CD8-positive, alpha-beta T cell (primary cell): ENCODE measurements at places on chromosomes 11 and 22. TPM values are rescaled to one million over a fixed set of nuclear protein-coding genes. Genes with fewer than 3 reads are reported as not detected.

DNA sequence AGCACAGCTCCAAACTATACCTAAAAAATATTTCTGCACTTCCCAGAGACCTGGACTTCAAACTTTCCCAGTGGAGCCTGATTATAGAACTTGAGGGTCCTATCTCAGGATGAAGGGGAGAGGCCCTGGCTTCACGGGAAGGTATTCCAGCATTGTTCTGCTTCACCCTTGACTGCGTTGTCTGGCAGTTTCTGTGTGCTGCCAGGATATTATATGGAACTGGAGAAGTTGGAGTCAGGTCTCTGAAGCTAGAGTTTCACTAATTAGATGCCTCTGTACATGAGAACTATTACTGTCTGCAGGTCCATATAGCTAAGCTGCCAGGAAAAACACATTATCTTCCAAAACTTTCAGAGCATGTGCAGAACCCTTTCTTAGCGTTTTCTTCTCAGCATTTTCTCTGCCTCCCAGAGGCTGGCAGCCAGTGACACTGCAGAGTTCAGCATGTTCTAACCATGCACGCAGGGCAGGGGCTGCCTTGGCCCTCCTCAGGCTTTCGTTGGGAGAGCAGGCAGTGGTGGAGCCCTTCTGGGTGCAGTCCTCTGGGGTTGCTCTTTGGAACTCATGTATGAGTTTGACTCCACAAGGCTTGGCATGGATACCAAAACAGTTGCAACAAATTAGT is 99.3 kb downstream of the CWC15 start:
- no peak for DNase-seq

The PGA5 gene
- total RNA-seq = not detected

GRCh38 chr11:31262761-31263160 is 106.8 kb downstream of the DCDC1 start:
- DNase-seq = no peak

The RANGAP1 gene
- total RNA-seq = 210 TPM

The OR52E1 gene
- total RNA-seq = not detected

DNA sequence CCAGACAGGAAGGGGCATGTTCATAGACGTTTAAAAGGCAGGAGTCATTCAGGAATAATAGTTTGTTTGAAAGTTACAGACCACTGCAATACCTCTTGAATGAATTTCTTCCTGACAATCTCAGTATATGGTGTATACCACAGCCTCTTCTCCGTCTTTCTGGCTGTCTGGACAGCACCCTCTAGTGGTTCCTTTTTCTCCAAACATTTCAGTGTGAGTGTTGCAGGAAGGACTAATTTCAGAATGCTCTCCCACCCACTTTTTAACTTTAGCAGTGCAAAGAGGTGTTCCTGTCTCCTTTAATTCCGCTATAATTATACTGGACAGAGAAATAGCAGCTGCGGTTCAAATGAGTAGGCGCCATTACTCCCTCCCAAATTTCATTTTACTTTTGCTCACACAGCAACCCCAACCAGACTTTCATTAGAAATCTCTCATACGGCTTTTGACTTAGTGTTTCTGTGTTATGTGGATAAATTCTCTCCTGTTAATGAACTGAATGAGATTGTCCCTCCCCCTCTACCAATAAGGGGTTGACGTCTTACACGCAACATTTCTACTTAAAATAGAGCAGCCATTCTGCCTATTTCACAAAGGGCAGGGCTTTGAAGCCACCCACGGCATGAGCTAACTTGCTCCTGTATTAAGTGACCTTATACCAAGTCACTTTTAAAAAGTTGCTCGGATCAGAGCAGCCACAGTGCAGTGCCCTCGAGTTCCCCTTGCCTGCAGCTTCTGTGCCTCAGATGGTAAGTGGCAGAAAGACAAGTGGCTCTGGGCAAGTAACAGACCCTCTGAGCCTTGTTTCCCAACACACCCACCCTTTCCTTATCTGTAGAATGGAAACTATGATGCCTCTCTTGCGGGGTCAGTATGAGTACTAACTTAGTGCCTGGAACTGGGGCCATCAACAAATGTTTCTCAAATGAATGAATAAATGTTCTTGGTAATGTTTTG is 368.6 kb downstream of the OPCML start:
- no peak for DNase-seq
